Kidney epithelial cell (primary cell): ENCODE measurements at places on chromosomes 2 and 18.

- DNase-seq, result peak; percentile 23
Measured at GRCh38 chr2:207926133-207926988, 99.0 kb downstream of the PLEKHM3 start.

GRCh38 chr18:55494899-55495298 lies 93.1 kb downstream of the TCF4 start:
- DNase-seq, result peak; percentile 49

DNA sequence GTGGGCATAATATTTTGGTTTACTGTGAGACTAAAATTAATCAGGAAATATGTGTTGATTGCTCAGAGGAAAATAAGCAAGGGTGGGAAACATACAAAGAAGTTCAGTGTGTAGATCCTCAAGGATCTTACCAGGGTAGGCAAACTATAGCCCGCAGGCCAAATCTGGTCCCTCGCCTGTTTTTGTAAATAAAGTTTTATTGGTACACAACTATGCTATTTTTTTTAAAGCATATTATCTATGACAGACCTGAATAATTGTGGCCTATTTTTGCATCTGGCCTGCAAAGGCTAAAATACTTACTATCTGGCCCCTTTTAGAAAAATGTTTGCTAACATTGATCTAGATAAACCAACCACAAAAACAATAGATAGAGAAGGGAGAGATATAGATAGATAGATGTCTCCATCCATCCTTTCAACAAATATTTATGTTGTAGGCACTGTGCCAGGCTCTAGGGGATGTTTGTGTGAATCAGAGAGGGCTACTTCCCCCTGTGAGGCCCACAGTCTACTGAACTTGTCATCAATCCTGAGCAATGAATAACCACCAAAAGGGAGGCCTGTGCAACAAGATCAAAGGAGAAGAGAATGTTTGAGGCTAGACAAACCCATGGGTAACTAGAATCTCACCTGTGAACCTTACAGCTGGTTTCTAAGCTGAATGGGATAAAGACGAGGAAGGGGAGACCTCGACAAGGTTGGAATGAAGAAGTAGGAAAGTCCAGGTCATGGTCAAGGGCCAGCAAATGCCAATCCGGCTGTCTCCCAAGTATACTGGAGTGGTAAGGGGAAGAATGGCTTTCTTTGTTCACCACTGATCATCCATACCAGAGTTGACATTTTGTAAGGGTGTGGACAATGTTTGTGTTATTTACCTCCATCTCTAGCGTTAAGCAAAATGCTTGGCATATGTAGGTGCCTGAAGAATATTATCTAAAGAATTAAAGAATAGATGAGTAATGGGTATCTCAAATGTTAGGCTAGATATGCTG lies 23.6 kb downstream of the ALPK2 start:
- peak; percentile 93 for DNase-seq

DNA sequence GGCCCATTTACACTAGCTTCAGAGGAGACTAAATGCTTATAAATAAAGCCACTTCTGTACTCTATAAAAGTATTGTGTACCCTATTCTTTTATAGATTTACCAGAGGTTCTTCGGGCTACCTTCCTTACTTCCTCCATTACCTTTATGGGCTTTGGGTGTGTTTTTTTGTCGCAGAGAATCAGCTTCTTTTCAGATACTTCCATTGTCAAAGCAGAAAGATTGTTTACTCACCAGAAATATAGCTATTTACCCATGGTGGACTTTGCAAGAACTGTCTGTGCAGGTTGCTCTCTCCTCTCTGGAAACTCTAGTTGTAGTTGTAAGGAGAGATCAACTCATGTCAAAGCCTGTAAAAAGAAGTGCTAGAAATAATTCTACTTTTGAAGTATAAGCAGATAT lies 14.8 kb downstream of the CCDC121 start:
- DNase-seq, result no peak

DNA sequence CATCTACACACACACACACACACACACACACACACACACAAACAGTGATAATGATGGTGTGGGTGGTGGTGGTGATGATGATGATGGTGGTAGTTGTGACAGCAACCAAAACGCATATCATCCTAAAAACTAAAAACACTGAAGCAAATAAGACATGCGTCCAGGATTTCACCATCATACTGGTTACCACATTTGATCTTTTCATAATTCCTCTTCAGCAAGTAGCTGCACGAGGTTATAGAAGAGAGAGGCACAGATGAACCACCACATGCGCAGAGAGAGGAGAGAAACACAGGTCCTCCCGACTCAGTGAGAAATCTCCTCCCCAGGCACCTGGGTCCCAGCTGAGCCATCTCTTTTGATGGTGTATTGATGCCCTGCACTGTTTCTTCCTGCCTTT lies 393.3 kb downstream of the METTL4 start:
- no peak for DNase-seq

DNA sequence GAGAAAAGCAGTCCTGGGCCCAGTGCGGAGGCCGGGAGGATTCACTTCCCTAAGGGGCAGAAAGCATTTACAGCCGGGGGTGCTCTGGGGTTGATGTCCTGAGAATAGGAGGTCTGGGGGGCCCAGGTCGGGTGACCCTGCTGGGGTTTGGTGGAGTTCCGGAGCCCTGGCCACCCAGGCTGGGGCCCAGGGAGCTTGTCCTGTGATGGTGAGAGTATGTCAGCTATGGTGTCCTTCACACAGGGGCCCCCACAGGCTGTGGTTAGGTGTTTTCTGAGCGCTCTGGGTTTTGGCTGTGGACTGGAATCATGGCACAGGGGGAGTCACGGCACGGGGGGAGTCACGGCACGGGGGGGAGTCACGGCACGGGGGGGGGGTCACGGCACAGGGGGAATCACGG lies 54.5 kb upstream of the TMEM18 start:
- DNase-seq, result no peak

GRCh38 chr2:179558010-179558934 lies 293.6 kb upstream of the SESTD1 start:
- DNase-seq, result no peak

DNA sequence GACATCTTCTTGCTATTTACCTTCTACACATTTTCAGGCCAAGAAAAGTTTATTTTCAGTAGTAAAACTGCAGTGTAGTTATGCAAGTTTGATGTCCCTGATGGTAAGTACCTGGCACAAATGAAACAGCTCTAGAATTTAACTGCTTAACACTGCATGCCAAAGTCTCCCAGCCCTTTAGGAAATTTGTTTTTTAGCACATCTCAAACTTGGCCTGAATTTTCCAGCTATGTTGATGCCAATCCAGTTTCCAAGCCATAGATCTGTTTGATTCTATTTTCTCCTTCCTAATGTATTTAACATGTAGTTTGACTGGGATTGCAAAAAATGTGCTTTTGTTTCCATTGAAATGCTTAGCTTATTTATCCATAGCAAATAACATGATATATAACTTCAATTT lies 29.3 kb upstream of the ZNF385B start:
- DNase-seq, result no peak

- no peak for DNase-seq
Measured at GRCh38 chr18:23900994-23901393, 113.6 kb upstream of the TTC39C start.

DNA sequence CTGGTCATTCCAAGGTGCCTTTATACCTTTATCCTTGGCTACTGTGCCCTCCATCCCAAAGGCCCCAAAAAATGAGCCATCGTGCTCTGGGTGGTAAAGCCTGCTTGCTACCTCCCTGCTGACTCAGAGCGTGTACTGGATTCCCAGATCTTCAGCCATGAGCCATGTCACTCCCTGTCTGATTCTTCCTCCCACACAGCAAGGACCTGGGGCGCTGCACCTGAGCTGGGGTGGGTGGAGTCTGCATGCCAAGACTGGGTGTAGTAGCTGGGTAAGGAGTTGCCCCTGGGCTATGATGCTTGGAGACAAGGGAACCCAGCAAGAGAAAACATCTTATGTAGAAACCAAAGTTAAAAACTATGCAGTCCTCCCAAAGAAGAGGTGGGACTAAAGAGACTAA lies 37.2 kb upstream of the APCDD1 start:
- no peak for DNase-seq

DNA sequence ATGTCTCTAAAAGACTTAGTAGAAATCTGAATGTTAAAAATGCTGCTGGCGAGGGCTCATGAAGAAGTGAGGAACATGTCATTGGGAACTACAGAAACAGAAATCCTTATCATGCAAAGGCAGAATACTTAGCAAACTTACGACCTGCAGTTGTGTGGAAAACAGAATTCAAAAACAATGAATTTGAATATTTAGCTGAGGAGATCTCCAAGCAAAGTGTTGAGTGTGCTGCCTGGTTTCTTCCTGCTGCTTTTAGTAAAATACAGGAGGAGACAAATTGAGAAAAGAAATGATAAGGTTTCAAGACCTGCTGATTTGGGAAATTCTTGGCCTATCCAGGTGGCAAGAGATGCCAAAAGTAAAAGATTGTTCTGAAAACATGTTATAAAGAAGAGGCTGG lies 38.5 kb downstream of the METTL4 start:
- DNase-seq, result no peak

- no peak for DNase-seq
Measured at GRCh38 chr2:20178666-20179465, 46.1 kb downstream of the SDC1 start.

DNA sequence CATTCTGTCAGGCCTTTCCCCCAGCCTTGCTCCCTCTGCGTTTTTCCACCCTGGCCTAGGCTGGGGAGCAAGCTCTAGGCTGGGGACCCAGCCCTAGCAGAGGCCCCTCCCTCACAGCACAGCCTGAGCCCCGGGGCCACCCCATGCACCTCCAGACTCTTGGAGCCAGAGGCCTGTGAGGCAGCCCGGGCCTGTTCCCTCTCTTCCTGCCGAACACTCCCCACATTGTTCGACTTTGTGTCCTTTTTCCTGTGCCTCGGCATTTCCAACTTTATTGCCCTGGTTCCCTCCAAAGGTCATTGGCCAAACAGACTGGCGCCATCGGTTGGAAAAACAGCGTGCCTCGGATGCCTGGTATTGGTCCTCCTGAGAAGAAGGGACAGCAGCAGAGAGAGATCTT lies 79.7 kb downstream of the HS1BP3 start:
- DNase-seq, result no peak

DNA sequence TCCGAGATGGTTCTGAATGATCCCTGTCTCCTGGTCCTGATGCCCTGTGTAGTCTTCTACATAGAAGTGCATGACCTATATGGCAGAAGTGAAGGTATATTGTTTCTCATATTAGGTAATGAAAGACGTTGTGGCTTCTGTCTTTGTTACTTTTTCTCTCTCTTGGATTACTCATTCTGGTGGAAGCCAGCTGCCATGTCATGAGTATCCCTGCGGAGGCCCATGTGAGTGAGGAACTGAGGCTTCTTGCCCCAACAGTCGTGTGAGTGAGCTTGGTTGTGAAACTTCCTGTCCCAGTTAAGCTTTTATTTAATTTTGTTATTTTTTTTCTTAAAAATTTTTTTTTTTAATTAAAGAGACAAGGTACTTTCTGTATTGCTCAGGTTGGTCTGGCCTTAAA lies 134.7 kb downstream of the UBR3 start:
- no peak for DNase-seq

- peak; percentile 21 for DNase-seq
Measured at GRCh38 chr2:241659150-241659739, 21.8 kb downstream of the ATG4B start.

GRCh38 chr2:120936476-120937334 lies 201.0 kb downstream of the GLI2 start:
- no peak for DNase-seq

- DNase-seq, result no peak
Measured at GRCh38 chr18:75211626-75211952, 992 bp downstream of the TSHZ1 start.

GRCh38 chr2:47486841-47487497 lies 84.0 kb downstream of the MSH2 start:
- no peak for DNase-seq

DNA sequence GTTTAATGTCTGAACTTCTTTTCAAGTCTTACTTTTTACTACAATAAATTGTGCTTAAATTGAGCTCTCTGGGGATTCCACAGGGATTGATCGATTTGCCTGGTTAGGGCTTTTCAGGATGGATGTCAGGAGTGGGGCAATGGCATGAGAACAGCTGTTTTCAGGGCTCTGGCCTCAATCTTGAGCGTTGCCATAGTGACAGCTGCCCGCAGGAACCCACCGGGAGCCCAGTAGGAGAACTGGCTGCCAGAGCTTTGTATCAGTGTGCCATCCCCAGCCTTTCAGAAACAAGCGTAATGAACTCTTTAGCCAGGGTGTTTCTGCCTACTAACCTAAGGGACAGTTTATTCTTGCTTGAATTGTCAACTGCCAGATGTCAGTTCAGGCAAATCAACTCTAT lies 93.5 kb downstream of the GALNT3 start:
- DNase-seq, result no peak

GRCh38 chr2:98134172-98135005 lies 47.4 kb downstream of the VWA3B start:
- DNase-seq, result no peak

GRCh38 chr2:62200291-62200841 lies 4.5 kb downstream of the B3GNT2 start:
- no peak for DNase-seq

DNA sequence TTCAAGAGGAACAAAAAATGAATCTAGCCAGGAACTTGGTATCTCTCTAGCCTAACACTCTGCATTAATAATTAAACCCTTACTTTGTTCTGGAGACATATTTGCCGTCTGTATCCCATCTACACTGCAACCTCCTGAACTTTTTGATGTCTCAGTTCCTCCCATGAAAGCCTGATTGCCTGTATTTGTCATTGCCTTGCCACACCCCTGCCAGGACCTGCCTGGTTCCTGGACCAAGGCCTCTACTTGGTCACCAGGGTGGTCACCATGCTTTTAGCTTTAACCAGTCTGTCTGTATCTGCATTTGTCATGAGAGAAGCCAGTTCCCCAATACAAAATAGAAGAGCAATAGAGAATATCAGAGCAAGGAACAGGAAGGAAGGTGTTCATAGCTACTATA lies 58.8 kb upstream of the NOL4 start:
- DNase-seq, result no peak

DNA sequence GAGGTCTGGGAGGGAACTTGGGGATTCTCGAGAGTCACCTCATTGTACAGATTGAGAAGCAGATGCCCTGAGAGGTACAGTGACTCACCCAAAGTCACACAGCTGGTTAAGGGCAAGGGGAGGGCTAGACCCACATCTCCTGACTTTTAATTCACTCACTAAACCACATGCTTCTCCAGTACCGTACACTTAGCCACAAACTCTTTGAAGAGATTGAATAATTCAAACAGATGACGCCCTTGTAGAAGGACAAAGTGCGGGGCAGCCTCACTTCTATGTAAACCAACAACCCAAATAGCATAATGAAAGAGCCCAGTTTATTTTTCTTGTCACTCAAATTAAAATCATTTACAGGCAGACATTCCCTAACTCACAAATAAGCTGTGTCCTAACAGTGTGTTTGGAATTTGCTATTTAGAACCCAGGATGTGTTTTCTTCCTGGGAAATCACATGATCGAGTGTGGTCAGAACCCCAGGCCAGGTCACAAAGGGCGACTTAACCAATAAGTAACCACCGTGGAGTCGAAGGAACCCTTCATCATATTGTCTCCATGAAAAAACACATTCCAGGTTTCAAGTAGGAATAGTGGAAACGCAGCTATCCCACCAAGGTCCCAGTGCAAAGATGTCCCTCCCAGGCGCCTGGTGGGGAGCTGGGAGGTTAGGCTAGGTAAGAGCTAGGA lies 35.8 kb upstream of the PTPN4 start:
- no peak for DNase-seq
